Stimulated activated CD8-positive, alpha-beta memory T cell treated with anti-CD3 and anti-CD28 coated beads, Interleukin-15, amount 100 ng/mL, for 4 hours (primary cell): ENCODE measurements at places on chromosomes 4 and X.

GRCh38 chr4:40553995-40554394, 75.7 kb downstream of the RBM47 start:
- DNase-seq = no peak

DNA sequence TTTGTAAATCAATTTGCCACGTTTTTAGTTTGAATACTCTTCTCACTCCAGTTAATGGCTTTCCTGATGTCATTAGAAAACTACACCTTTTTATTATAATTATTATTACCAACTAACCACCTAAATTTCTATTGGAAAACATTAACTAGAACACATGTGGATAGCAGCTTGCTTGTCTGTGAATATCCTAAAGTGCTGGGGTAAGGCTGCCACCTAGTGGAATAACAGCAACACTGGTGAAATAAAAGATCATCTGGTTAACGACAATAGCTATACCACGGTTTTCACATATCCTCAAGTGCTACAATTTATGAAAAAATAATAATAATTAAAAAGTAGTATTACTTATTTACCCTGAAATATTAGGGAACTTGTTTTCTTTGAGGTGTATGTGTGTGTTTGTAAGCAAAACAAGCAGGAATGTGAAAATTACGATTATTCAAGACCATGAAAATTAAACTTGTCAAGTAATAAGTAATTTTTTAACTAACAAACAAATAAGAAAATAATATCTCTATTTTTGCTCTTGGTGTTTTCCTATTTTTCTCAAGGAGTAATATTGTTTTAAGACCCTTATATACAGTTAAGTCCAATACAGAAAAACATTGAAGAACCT, 130.1 kb upstream of the TECRL start:
- DNase-seq = no peak

- no peak for DNase-seq
These were observed 1.2 kb downstream of the CHIC2 start for GRCh38 chr4:54063229-54063628.

GRCh38 chrX:2766906-2767305, 15.1 kb downstream of the XG start:
- no peak for DNase-seq

DNA sequence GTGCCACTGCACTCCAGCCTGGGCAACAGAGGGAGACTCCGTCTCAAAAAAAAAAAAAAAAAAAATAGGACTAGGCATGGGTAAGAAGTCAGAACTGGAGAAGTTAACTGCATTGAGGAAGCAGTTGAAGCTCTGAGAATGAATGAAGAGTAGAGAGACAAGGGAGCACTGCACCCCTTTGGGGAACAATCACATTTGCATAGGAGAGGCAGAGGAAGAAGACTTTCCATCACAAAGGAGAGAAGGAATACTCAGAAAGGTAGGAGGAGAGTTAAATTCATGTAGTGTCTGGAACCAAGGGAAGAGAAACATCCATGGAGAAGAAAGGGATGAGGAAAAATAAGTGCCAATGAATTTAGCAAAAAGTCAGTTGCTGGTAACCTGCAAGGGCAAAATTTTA, 72.4 kb downstream of the GPC3 start:
- DNase-seq = no peak

DNA sequence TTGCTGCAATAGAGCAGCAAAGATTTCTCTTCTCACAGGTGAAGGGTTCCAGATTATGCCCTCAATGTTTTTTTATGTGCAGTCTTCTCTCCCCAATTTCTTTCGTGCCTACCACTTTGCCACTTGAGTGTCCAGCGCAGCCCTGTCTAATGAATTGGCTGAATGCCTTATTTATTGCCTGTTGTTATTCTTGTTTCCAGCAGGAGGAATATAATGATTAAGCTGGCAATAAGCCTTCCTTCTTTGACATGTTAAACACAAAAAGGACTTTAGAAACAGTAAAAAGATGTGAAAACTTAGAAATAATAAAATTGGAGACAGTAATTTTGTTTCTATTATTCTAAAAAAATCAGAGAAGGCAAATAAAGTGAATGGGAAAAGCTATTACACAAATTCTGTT, 34.6 kb upstream of the FRAS1 start:
- DNase-seq = no peak

DNA sequence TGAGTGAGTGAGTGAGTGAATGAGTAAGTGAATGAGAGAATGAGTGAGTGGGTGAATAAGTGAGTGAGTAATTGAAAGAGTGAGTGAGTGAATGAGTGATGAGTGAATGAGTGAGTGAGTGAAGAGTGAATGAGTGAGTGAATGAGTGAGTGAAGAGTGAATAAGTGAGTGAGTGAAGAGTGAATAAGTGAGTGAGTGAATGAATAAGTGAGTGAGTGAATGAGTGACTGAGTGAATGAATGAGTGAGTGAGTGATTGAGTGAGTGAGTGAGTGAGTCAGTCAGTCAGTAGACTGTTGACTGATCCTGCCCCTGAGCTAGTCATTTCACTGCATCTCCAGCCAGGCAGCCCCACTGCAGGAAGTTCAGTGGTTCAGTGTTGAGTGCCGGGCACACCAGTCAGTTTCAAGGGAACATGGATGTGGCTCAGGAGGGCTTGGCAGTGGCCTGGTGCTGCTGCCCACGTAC, 228.4 kb upstream of the PSAPL1 start:
- DNase-seq = no peak

DNA sequence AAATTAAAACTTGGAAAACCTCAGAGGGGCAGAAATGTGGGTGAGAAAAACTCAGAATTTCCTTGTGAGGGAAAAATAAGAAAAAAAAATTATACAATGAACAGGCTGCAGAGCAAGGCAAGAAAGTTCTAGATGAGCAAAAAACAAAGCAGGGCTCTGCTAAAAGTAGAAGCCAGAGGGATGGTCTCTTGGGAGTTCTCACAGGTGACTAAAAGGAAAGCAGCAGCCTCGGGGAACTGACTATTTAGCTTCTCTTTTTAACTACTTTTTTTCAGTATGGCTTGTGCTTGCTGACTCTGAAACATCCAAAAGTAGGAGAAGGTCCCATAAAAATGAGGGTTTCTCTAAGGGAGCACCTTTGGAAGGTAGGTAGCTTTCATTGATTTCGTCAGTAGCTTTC, 36.4 kb downstream of the PCDH19 start:
- DNase-seq = no peak

- DNase-seq = no peak
These were observed 1.2 kb downstream of the SLAIN2 start for GRCh38 chr4:48342606-48342880.

GRCh38 chr4:150135134-150135772, 57.0 kb downstream of the DCLK2 start:
- no peak for DNase-seq

DNA sequence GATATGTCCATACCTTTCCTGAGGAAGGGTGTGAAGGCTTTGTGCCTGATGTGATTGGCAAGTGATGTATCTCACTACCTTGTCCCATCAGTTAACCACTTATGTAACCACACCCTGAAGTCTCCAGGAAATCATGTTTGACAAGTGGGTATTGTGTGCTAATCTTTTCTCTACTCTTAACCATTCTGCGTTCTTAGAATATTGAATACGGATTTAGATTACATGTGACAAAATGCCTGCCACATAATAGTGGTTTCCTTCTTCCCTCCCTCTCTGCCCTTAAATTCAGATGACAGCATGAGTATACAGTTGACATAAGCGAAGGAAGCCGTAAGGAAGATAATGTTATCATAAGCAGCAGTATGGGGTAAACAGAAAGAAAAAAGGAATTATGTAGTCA, 108.4 kb downstream of the KLHL8 start:
- no peak for DNase-seq

DNA sequence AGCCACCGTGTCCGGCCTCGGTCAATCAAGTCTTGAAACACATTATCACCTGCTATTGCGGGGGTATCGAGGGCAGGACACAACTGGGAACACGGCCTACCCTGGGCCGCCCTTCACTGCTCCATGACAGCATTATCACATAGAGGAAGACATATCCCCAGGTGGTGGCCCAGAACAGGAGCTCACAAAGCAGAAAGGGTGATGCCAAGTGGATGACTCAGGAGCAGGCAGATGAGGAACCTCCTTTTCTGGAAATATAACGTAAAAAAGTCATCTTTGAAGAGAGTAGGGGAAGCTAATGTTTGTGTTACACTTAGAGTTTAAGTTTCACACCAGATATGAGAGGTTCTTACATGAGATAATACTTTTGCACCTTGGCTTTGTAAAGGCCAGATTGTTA, 5.3 kb upstream of the SUPT20HL1 start:
- DNase-seq = no peak

DNA sequence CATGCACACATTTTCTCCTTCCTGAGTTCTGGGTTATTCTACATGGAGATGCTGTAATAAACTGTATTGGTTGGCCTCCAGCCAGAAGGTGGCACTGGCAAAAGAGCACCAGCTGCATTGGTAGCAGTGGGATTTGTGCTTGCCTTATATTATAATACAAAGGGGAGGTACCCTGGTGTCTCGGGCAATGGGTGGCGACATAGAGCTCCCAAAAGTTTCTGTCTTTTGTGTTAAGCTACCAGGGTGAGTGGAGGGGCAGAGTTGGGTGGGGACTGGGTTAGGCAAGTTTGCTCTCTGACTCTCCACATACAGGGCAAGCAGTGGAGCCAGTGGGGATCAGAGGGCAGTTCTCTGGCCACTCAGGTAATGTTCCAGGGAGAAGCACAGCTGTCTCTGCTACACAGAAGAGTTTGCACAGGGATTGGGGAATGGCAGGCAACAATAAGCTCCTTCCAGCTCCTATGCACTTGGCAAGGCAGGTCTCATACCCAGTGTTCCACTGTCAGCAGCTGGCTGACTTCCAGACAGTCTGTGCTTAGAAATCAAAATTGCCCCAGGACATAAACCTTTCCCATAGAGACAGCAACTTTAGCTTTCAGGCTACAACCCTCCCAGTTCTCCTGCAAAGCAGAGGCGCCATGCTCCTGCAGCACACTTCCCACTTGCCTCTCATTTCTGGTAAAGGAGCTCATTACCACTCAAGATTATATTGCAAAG, 463.9 kb upstream of the PCDH7 start:
- DNase-seq = no peak

- no peak for DNase-seq
These were observed 21.7 kb upstream of the EGFL6 start for GRCh38 chrX:13547671-13548070.

GRCh38 chr4:119587796-119588195, 40.8 kb downstream of the PDE5A start:
- DNase-seq = no peak

GRCh38 chr4:142355421-142355930, 490.6 kb downstream of the INPP4B start:
- DNase-seq = no peak

DNA sequence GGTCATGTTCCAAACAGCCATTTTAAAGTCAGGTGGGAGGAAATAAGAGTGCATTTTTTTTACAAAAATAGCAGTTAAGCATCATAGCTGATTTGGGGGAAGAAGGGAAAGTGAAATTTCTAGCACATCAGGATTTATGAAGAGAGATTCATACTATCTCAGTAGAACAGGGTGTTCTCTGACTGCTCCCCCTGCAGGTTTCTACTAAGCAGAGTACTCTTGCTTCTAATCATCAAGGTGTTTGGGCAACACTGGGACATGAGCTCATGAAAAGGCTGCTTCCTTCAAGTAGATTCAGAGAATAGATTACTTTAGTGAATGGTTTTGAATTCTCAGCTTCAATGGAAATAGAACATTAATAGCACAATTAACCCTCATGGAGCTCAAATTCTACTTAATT, 591.4 kb upstream of the PCDH10 start:
- DNase-seq = no peak

DNA sequence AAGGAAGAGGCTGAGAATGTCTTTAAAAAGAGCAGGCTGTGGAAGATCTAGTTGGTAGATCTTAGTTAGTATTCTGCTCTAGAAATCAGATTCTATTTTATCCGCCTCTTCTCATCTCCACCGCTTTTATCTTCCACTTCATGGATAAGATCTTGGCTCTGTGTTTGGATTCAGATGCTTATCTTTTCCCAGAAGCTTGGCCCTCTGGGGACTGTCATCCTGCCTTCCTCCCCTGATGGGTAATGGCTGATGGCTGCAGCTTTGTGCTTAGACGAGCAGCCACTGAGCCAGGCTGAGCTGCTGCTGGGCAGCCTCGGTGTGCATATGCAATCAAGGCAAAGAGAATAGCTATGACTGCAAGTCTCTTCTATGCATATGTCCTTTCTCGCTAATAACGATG, 23.5 kb downstream of the TRIML1 start:
- DNase-seq = no peak

DNA sequence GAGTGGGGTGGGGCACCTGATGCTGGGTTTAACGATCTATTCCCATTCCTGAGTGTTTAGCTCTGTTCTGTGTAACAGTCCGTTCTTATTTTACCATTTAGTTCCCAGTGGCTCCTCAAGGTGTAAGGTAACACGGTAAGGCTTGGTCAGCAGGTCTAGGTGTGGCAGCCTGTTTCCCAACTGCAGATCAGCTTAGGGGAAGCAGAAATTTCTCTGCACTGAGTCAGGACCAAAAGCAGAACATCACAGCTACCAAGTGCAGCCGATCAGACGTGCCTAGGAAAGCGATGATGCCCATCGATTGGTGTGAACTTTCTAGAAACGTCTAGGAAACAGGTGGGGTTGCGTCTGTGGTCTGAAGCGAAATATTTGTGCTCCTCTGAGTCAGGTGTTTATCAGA, 240.1 kb downstream of the STIM2 start:
- no peak for DNase-seq

GRCh38 chr4:169156392-169156791, 114.4 kb downstream of the SH3RF1 start:
- no peak for DNase-seq

- no peak for DNase-seq
These were observed 111.6 kb upstream of the PTPN13 start for GRCh38 chr4:86482306-86483172.

- no peak for DNase-seq
These were observed 1.0 kb downstream of the NDST3 start for GRCh38 chr4:118035309-118035708.

- no peak for DNase-seq
These were observed 29.9 kb downstream of the XG start for GRCh38 chrX:2781698-2782097.

- no peak for DNase-seq
These were observed 19.8 kb upstream of the TASL start for GRCh38 chrX:30597216-30598012.

DNA sequence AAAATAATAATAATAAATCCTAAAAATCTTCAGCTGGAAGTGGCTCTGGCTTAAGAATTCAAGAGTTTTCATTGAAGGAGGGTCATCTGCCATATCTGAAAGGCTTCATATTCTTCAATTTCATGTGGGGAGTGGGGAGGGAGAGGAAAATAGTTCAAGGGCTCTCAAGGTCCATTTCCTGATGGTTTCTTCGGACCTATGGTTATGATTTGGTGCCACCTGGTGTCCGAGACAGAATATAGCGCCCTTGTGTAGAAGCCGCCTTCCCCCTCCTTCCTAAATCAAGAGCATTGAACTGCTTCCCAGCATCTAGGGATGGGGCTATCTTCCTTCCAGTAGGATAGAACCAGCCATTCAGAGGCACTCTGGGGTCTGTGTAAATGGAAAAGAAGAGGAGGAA, 34.3 kb downstream of the NLGN3 start:
- DNase-seq = peak; percentile 4

GRCh38 chrX:103428525-103428924, 52.2 kb downstream of the BEX3 start:
- no peak for DNase-seq
